SK-N-SH (cell line): ENCODE measurements at places on chromosomes 3 and 15. TPM values are rescaled to one million over a fixed set of nuclear protein-coding genes. Genes with fewer than 3 reads are reported as not detected.
A peak's percentile ranks its signal among the peaks of the same experiment; 100 is the strongest.

- DNase-seq, result no peak
Measured at GRCh38 chr15:80934761-80935221, 54.8 kb downstream of the MESD start.

- DNase-seq, result no peak
Measured at GRCh38 chr3:24679429-24679828, 184.8 kb upstream of the THRB start.

DNA sequence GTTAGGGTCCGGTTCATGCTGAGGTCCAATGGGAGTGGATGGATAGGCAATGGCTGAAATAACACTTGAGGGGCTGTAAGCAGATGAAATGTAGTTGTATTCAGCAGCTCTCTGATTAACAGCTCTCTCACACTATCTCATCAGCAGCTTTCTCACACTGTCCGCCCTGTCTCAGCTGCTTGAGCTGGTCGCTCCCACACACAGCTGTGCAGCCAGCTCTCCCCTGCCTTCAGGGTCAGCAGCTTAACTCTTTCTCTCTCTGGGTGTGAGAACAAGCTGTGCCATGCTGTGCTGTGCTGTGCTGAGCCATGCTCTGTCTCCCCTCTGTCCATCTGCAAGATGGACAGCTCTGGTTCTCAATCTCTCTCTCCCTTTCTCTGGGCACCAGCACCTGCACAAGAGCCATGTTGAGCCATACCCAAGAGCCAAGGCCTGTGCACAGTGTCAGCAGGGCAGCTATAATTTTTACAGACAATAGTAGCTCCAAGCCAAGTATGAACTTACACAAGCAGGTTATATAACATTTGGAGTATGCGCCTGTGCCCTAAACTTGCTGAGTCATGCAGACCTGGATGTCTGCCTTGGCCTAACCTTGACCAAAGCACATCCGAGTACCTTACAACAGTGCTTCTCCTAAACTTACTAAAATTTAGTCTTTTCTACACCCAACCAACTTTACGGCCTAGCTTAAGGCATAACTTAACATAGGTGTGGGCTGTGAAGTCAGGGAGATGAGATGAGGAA, 291.3 kb upstream of the TRIM42 start:
- no peak for DNase-seq

DNA sequence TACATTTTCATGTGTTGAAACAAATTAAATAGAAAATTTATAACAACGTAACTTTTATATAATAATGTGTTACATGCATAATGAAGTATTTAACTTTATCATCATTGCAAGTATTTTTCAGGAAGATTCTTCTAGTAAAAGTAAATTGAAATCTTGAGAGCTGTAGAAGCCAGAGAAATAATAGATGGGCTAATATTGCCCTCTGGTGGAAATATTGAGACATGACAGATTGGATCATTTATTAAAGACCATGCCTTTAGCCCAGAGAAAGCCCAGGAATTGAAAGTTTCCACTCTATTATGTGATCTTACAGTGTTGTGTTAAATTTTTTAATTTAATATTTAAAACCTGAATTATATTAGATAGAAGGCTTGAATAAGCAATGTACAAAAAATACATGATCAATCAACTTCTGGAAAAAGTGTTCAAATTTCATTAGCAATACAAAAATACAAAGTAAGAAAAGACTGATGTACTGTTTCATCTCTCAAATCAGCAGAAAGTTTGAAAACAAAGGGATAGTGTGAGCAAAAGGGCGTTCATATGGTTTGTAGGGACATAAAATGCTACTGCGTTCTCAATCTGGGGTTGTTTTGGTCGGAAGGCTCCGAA, 52.7 kb upstream of the SPTSSB start:
- peak; percentile 48 for DNase-seq

DNA sequence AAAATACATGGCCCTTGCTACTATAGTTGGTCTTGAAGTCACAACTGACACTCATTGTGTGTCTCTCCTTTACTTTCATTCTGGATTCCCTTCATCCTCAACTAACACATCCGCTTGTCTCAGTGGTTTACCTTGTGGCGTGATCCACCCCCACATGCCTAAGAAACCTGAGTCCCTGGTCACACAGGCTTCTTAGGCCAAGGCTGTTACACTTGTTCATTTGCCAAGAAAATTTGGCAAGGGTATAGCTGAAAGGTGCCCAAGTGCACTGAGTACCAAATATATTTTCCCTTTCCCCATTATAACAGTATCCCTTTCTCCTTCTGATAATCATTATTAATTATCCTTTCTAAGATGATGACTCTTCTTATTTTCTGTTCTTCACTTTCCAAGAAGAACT, 207.6 kb upstream of the STAC start:
- no peak for DNase-seq

DNA sequence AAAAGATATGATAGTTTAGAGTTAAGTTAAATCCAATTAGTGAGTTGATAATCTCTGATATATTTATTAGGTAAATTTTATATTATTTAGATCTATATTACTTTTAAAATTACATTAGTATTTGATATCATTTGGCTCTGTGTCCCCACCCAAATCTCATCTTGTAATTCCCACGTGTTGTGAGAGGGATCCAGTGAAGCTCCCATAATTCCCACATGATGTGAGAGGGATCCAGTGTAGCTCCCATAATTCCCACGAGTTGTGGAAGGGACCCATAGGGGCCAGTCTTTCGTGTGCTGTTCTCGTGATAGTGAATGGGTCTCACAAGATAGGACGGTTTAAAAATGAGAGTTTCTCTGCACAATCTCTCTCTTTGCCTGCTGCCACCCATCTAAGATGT, 1183.6 kb downstream of the NSUN3 start:
- no peak for DNase-seq

GRCh38 chr15:31098953-31099740, 2.4 kb downstream of the TRPM1 start:
- no peak for DNase-seq

GRCh38 chr15:33360886-33361285, 50.1 kb downstream of the RYR3 start:
- peak; percentile 40 for DNase-seq

- DNase-seq, result no peak
Measured at GRCh38 chr3:52606373-52607085, 70.1 kb downstream of the UQCC5 start.

DNA sequence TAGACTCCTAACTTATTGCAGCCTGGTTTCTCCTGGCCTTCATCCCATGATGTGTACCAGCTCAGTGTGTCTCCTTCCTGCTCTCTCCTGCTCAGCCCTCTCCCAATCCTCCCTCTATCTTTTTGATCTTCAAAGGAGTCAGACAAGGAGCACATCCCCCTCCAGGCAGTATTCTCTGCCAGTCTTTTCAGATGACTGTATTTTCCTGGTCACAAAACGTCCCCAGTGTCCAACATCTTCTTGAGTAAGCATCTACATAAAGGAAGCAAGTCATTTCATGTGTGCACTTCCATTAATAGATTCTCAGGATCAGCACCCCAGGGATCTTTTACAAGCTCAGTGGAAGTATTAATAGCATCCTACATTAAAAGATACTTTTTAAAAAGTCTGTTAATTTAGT, 148.9 kb upstream of the THBS1 start:
- no peak for DNase-seq

GRCh38 chr3:117278424-117279190, 569.0 kb downstream of the TUSC7 start:
- peak; percentile 33 for DNase-seq

ISLR2 gene
- 0.56 and 0.58 TPM in 2 replicates for polyA plus RNA-seq

LCMT2 gene
- 7.1 and 9.6 TPM in 2 replicates for polyA plus RNA-seq

CAMK1 gene
- polyA plus RNA-seq, result 44.9 and 47.1 TPM in 2 replicates

GP9 gene
- not detected in 2 replicates for polyA plus RNA-seq

IL20RB gene
- polyA plus RNA-seq, result 0.58 and 0.78 TPM in 2 replicates

PRR20G gene
- polyA plus RNA-seq, result not detected in 2 replicates
